Left lung (tissue), 14 donors: ENCODE measurements at places on chromosomes 5 and 9. TPM values are rescaled to one million over a fixed set of nuclear protein-coding genes. Genes with fewer than 3 reads are reported as not detected.

DNA sequence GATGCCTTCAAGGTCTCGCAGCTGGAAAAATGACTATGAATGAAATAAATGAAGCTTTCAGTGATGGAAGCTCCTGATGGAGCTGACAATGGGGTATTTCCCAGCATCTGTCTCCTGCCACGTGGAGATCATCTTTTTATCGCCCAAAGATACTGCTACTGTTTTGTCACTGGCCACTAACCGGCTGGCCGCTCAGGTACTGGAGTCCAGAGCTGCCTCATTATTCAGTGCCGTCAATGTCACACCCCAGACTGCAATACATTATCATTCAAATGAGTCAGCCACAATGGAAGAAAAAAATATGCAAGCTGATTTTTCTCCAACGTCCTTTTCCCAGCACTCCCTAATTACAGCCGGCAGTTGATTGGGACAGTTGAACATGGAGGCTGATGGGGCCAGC is 280.4 kb downstream of the ZSWIM6 start:
- DNase-seq: no peak

GRCh38 chr5:36173426-36173825 is 21.5 kb downstream of the SKP2 start:
- no peak for DNase-seq

GRCh38 chr5:173565491-173566072 is 50.9 kb downstream of the BOD1 start:
- DNase-seq: no peak

The CAMK2A gene
- total RNA-seq: 1.2 TPM
